ENCODE measurements at places on chromosomes 1 and 21.

GRCh38 chr1:3021233-3021671 lies at the start of gene ACTRT2:
Gene ACTRT2 (plus strand): TSS chr1:3021467. CDS start chr1:3021687, 220 bp downstream.
- peak; percentile 28 for DNase-seq

- peak; percentile 50 for DNase-seq
These were observed 36.2 kb upstream of the ACTRT2 start for GRCh38 chr1:2985067-2985561.

GRCh38 chr21:37771181-37771580 lies 145.1 kb downstream of the KCNJ6 start:
- DNase-seq = no peak

DNA sequence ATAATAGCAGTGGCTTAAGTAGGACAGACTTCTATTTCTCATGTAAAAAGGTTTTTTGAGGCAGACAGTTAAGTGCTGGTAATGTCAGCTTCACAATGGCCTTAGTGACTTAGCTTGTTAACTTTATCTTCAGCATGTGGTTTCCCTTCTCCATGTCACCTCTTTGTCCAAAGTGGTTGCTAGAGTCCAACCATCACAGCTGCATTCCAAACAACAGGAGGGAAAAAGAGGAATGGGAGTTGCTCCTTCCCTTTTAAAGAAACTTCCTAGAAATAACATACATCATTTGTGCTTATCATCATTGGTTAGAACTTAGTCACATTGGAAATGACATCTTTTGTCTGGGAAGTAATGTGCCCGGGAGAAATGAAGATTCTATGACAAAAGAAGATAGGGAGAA lies 9.9 kb downstream of the GSTM5 start:
- no peak for DNase-seq

DNA sequence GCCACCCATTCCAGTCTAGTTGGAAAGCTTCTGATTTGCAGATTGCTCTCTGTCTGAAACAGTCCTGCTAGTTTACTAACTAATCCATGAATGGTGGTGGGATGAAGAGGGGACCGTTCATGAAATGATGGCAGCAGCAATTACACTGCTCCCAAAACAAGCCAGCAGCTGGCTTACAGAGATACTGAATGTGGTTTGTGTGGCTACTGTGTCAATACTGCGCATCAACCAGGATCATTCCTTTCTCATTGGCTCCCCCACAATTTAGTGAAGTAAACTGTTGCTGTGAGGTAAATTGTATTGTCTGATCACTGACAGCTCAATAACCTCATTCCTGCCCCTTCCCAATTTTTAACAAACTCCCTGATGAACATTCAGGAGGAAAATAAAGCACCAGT lies 191.3 kb upstream of the LMO4 start:
- no peak for DNase-seq

DNA sequence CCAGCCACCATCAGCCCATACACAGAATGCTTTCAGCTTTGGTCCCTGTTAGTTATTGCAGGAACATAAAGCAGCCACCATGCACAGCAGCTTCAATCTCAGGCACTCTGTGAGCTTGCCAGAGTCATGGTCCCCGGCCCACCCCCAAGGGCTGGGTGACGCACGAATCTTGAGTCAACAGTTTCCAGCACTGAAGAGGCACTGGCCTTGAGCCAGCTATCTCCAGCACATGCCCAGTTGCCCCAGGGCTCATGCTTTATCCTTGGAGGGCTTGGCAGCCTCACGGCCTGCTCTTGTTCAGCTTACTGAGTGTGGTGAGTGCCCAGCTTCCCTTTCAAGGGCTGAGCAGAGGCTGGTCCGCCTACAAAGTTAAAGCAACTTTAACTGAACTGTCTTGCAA lies 200.7 kb upstream of the RAB4A start:
- no peak for DNase-seq

GRCh38 chr1:211828584-211829342 lies 1.8 kb downstream of the LPGAT1 start:
- DNase-seq = no peak

DNA sequence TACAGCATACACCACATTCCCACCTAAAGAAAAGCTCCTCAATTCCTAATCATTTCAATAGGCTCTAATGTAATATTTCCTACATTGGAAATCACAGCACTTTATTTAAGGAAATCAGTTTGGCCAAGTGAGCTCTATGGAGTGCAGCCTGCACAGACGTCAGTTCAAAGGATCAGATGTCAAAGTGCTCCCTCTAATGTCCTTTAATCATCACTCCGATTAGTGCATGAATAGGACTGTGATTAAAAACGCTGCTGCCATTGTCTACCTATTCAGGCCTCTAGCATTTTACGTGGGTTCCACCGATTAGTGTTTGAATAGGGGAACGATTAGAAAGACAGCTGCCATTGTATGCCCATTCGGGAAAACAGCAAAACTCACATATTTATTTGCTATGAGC lies 50.2 kb downstream of the DPYD start:
- DNase-seq = no peak

DNA sequence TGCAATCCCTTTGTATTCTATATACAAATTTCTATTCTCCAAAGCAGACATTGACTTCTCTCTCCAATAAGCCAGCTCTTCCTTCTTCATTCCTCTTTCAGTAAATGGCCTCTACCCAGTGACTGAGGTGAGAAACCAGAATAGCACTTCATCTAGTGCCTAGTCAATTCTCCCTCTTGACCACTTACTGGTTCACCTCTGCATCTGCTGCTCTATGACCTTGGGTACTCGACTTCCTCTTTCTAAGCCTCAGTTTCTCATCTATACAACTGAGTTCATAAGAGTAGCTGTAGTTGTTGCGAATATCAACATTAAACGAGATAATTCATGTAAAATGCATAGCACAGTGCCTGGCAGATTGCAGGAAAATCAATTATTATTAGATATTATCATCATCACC lies 12.4 kb downstream of the LYST start:
- DNase-seq = no peak

- DNase-seq = no peak
These were observed 3.1 kb upstream of the ACP6 start for GRCh38 chr1:147673406-147673805.

- DNase-seq = no peak
These were observed 56.6 kb downstream of the OLIG1 start for GRCh38 chr21:33126569-33126968.

Data from activated effector memory CD4-positive, alpha-beta T cell treated with anti-CD3 and anti-CD28 coated beads, Interleukin-2, amount 50 U/mL, for 16 hours (primary cell).